ENCODE measurements at places on chromosomes 4 and X.

GRCh38 chr4:173448608-173449379, 49.9 kb upstream of the SCRG1 start:
- no peak for DNase-seq

DNA sequence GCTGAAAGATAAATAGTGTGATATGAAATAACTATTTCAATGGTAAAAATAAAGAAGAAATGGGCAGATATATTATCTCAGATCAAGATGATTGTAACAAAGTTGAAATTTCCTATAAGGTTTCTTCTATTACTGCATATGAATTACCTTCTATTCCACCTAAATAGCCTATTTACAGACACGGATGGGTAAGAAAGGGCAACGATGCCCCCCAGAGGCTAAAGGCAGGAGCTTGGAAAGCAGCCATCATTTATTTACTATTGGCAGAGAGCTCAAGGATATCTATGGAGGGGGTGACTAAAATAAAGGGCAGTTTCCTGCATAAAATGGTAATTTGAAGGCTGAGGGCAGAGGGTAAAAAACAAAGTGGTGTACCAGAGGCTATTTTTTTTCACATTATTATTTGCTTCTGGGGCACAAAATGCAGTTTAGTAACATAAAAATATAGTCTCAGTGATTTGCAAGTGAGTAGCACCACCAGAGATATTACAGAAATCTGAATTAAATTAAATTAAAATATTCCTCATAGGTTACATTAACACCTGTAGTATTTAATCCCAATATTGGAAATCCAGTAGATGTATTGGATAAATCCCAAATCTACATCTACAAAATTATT, 123.1 kb downstream of the BTC start:
- no peak for DNase-seq

GRCh38 chr4:176137631-176138030, 57.8 kb downstream of the SPATA4 start:
- DNase-seq = no peak

GRCh38 chrX:110428144-110428543, 69.5 kb downstream of the RTL9 start:
- DNase-seq = no peak

DNA sequence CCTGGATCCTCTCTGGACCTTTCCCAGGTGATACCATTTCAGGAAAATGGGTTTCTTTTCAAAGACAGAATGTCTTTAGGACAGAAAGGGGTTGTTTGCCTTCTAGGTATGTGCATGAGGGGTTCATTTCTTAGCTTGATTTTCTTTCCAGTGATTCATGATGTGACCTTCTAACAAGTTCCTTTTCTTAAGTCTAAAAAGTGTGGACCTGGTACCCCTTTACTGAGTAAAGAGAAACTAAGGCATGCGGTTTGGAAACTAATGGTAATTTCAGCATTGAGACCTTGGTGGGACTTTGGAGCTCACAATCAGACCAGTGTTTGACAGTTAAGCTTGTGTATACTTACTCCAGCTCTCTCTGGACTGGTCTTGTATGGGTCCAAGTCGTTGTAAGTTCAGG, 8.7 kb downstream of the ENOPH1 start:
- DNase-seq = no peak

- DNase-seq = no peak
These were observed 4.5 kb downstream of the TRIML1 start for GRCh38 chr4:188143731-188144130.

DNA sequence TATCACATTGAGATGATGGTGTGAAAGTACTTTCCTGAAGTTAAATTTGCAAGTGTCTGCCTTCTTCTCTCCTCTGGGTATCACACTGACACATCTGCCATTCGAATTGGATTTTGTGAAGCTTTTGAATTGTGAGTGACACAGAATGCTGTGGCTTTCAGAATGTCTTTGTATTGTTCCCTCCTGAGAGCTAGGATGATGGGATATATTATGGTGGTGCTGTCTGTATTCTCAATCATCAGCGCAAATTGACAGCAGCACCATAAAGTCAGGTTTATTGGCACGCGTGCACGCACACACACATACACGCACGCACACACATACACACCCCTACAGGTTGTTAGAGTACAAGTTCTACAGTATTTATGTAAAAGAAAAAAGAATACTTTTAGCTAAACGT, 143.3 kb downstream of the AWAT2 start:
- no peak for DNase-seq

GRCh38 chrX:133538148-133538547, 122.9 kb upstream of the GPC4 start:
- DNase-seq = no peak

GRCh38 chr4:140968371-140968770, 164.9 kb downstream of the RNF150 start:
- no peak for DNase-seq

DNA sequence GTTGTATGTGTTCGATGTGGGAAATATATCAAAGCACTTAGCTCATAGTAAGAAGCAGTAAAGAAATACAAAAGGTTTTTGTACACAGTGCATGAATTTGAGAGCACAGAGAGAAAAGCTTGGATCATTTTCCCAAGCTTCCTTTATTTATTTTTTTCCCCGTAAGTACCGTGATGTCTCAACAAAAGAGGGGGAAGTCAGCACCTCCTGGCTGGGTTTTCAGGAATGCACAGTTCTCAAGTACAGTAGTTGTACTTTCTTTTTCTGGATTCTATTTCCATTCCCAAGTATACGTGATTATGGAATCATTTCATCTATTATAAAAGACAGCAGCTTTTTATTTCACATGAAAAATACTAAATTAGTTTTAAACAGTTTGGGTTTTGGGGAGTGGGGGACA, 171.5 kb upstream of the EDNRA start:
- no peak for DNase-seq

DNA sequence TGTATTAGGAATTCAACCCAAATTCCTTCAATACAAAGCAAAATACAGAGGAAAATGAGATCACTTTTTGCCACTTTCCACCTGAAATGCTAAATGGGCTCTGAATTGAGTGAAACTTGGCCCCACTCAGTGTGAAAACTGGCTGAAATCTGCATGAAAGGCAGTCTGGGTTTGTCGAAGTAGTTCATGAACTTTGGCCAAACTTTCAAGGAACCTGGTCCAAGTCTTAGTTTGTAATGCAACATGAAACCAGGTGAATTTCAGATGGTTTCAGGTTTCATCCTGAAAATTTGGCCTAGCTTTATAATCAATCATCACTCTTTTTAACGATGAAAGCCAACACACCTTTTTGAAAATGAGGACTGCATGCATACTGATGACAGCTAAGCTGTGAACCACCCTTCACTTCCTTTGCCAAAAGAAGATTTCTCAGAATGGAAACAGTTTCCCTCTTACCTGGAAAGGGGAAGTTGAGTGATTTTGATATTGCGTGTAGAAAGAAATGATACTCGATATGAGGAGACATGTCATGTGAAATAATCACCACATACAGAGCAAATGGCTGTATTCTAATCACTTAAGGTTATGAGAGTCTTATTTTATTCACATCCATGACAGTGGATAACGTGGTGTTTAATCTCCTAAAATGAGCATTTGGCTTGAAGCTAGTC, 209.9 kb upstream of the ETNPPL start:
- DNase-seq = no peak

GRCh38 chrX:48776818-48777439, 9.5 kb upstream of the GATA1 start:
- DNase-seq = no peak

- DNase-seq = no peak
These were observed 32.5 kb downstream of the ETDB start for GRCh38 chrX:135087867-135088266.

DNA sequence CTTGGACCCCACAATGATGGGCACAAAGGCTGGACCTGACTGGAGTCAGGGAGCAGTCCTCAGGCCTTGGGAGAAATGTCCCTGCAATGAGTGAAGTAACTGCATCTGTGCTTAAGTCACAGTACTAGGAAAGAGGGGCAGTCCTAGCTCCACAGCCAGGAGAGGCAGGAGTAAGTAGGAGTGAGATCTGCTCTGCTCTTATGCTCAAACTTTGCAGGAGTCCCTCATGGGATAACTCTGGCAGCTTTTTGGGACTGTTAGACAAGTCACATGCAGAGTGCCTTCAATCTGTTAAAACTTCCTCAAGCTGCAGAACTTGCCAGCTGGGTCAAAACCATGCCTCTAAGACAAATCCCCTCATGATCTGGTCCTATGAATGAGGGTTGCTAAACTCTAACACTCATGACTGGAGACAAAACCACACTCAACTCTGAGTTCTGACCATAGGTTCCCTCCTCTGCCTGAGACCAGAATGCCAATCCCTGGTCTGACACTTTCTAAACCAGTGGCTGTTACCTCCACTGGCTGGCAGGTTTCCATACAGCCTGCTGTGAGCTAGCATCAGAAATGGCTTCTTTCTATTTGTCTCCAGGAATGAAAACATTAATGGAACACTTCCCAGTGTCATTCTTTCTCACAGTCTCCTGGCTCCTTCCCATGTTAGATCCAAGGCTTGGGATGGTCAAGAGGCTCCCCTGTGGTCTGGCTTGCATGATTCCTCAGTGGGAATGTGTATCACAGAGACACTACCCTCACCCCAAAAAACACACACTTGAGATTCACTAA, 819.3 kb downstream of the PCDH7 start:
- no peak for DNase-seq

DNA sequence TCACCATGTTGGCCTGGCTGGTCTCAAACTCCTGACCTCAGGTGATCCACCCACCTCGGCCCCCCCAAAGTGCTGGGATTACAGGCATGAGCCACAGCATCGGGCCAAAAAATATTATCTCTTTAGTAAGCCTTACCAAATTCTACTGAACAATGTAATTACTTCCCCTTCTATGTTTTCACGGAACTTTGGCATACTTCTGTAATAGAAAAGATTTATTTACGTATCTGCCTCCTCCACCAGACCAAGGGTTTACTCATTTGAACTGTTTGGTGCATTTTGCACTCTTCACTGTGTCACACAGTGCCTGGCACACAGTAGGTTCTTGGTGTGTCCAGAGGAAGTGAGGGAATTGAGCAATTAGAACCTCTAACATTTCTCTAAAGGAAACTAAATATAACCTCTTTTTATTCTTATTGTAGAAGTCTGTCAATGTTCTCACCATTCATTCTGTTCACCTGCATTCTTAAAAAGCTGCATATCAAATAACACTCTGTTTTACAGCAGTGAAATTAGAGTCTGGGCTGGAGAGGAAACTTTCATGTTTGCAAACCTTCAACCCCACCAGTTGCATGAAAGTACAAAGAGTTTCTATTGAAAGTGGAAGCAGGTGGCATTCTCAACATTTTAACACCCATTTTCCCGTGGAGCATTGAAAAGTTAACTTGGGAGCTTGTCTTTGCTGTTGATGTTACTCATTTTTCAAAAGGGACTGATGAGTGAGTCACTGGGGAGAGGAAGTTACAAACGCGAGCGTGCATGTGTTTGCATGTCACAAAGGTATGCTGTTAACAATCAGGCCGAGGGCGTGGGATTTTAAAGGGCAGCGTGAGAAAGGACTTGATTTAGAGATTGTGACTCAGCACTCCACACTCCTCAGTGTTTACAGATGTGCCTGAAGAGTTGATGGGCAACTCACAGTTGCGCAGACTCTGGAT, 314.1 kb downstream of the STK32B start:
- no peak for DNase-seq

DNA sequence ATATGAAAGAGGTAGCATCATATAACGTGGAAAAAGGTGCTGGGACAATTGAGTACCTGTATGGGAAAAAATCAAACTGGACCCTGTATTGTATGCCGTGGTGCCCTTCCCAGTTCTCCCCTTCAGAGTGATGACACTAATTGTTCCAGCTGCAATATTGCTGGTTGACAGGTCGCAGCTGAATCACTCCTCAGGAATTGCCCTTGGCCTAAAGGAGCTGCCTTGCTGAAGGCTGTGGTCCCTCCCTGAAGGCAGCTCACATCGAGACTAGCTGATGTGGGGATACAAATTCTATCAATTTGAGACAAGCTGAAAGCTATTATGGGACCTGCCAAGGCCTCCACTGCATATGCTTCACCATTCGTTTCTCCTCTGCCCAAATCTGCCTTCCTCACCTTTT, 39.3 kb upstream of the CXCL8 start:
- no peak for DNase-seq

DNA sequence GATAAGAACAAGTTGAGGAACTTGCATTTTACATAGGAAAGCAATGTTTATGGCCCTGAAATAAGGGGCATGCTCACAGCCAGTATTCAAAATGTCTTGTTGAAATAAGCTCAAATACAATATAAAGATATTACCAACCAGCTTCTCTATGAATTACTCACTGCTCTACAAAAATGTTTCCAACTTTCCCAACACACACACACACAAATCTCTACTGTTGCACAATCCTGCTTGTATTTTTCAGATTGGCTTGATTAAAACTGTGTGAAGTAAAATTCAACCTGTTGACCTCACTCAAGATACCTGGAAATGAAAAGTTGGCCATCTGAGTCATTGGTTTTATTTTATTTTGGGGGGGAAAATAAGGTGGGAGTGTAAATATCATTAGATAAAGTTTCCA, 128.6 kb downstream of the CHIC2 start:
- no peak for DNase-seq

DNA sequence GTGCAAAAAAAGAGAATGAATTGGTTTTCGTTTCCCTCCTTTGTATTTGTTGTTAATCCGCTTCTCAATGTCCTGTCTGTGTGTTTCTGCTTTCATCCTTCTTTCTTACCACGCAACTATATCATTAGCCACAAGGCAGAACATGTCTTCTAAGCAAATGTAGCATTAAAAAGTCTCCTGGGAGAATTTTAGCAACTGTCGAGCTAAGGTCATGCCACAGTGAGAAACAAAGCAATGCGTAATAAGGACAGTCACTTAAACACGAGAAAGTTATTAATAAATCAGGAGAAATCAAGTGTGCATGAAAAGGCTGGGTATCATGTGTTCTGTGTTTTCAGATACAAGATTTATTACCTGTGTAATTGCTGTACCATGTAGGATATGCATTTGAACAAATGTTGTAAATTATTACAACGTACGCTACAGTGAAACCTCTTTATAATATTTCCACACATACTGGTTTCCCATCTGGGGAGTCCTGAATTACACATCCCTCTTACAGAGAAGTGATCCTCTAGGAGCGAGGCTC, 890.8 kb downstream of the TRIML1 start:
- DNase-seq = no peak

DNA sequence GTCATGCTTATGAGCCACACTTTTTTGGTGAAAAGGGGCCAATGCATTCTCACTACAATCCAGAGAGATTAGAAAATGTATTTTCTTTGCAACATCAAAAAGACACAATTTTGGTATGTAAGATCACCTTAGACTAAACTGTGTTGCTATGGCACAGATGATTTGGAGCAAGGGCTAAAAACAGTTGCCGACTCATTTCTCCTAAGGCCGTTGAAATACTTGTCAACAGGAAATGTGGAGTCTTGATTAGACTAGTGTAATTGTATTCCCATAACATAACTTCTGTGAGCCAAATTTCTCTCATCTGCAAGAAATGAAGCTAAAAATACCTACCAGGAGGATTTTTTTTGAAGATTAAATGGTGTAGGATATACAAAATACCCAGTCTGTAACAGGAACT, 2547.7 kb downstream of the ARAP2 start:
- no peak for DNase-seq

GRCh38 chr4:147103403-147103946, 157.8 kb upstream of the TTC29 start:
- DNase-seq = no peak

GRCh38 chrX:368811-369562, 17.7 kb downstream of the PPP2R3B start:
- DNase-seq = no peak

GRCh38 chr4:150342945-150343344, 239.0 kb upstream of the MAB21L2 start:
- DNase-seq = no peak

All from CD4-positive, alpha-beta memory T cell (primary cell).